ENCODE measurements at places on chromosomes 7 and 10.
A peak's percentile ranks its signal among the peaks of the same experiment; 100 is the strongest.

DNA sequence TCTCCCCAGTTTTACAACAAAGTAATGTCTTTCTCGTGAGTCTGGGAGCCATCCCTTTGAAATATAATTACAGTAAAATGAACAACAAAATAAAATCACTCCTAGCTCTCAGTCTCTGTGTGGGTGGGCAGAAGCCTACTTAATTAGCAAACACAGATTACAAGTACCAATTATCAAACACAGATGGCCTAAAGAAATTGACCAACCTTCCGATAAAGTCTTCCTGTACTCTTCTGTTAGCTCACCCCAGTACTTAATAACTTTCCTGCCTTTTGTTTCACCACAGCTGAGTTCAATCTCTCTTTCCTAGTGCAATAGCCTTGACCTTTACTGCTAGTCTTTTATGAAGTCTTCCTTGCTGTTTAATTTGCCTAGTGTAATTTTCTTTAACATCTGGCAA lies 719.2 kb upstream of the MBL2 start:
- no peak for DNase-seq

GRCh38 chr10:13769946-13770345 lies 183.2 kb downstream of the PRPF18 start:
- no peak for DNase-seq

DNA sequence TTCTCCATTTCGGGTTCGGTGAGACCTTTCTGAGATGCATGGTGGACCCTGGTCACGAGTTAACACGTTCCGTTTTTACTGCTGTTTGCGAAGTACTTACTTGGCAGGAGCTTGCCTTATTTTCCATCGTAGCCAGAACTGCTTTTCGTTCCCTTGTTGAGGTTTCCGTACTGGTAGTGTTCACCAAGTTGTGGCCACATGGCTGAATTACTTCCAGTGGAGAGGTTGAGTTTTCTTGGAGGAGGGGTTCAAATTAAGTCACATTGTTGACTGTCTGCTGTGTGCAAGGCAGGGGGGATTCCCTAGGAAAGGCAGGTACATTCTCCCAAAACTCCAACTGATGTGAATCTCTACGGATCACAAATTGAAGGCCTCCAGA lies 4.0 kb downstream of the MXI1 start:
- no peak for DNase-seq

DNA sequence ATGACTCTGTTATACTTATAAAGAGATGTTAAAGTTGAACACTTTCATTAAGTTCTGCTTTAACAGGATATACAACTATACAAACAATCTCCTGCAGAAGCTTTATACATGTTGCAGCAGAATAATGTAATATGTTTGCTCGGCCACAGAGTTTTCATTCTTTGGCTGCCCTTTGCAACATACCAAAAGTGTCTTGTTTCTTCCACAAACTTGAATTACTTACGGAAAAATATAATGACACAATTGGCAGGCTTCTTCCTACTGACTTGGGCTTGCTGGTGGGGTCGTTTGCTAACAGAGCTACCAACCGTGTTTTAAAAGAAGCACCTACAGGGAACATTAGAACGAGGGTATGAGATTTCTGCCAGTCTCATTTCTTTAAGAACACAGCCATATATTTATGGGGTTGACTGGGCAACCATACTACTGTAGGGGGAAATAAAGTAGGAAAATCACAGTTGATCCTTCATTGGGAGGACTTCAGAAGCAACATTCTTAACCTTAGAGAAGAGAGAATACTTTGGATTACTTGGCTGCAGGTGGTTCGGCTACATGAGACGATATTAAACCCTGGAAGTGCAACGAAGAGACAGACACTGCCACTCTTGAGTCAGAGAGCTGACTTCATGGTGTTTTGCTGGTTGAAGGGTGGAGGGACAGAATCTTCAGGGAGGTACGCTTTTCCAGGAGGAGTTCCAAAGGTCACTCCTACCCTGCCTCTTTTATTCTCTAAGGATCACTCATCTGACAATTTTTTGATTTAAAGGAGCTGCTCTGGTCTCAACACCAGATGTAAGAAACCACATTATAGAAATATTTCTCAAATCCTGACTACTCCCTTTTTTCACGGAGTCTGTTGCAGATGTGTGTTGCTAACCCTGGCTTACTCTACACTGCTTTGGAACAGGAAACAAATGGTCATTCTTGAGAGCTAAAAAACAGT lies 123.9 kb downstream of the SEMA3C start:
- no peak for DNase-seq

- DNase-seq, result no peak
These were observed 701.3 kb upstream of the KCND2 start for GRCh38 chr7:119571666-119572065.

DNA sequence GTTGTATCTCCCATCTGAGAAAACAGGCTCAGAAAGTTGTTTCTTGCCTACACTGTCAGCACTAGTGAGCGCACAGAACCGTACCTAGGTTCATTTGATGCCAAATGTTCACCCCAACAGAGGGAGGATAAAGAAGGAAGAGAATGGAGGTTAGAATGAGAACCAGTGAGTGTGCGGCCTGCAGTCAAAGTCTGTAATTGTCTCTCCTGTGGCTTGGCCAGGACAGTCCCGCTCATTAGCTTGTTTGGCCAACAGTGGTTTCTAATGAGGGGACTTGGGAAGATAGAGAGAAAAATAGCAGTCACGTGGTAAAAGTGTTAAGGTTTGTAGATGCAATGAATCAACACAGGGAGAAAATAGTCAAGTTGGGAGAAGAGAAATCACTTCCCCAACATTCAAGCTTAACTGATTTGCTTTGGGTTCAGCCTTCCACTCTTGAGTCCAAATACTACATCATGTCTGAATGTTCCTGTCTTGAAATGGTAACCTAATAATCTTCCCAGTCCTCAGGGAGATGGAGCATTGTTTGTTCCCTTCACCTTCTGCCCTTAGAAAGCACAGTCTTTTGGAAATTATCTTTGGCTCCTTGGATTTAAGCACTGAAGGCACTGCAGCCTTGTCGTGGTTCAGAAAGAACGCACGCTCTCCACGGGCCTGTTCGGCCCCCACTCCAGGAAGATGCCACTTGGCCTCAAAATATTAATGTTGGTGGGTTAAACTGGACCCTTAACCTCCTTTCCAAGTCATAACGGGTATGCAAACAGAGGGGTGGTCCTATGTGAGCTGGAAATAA lies 360.4 kb upstream of the ZNF32 start:
- no peak for DNase-seq

GRCh38 chr7:80924090-80924489 lies 5.2 kb upstream of the SEMA3C start:
- DNase-seq, result no peak

- DNase-seq, result no peak
These were observed 102.5 kb upstream of the APBB1IP start for GRCh38 chr10:26335574-26336093.

GRCh38 chr7:155746188-155746587 lies 66.1 kb downstream of the SHH start:
- DNase-seq, result no peak

- no peak for DNase-seq
These were observed 98.6 kb downstream of the GRK5 start for GRCh38 chr10:119305860-119306513.

- DNase-seq, result no peak
These were observed 1094.0 kb downstream of the KCNMA1 start for GRCh38 chr10:76543655-76544054.

GRCh38 chr10:114284346-114285071 lies 45.5 kb downstream of the VWA2 start:
- DNase-seq, result no peak

DNA sequence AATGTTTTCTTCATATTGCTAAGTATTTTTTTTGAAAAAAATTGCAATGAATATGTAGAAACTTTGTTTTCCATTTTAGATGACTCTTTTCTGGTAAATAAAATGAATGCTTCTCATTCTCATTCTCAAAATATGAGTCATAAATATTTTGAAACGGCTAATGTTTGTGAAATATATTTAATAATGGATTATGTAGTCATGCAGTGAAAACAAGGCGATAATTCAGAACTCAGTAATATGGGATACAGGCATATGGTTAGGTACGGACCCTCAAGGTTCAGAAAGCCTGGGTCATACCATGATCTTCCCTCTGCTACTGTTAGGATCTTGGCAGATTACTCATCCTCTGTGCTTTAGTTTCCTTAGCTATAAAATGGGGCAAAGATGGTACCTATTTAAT lies 46.2 kb upstream of the SLC39A12 start:
- no peak for DNase-seq

DNA sequence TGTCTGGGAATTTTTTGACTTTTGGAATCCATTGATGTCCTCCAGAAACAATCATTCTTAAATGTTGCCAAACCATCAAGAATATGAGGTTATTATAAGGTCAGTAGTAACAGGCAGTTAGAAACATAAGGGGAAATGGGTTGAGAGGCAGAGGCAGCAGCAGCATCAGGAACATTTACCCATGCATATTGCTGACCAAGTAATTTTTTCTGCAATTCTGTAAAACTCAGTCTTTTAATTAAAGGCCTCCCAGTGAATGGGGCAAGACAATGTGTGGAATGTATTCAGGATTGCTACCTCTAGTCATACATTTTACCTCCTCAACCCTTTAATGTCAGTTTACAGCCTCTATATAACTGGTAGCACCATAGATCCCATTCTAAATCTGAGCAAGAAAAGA lies 66.5 kb upstream of the SKAP2 start:
- DNase-seq, result no peak

DNA sequence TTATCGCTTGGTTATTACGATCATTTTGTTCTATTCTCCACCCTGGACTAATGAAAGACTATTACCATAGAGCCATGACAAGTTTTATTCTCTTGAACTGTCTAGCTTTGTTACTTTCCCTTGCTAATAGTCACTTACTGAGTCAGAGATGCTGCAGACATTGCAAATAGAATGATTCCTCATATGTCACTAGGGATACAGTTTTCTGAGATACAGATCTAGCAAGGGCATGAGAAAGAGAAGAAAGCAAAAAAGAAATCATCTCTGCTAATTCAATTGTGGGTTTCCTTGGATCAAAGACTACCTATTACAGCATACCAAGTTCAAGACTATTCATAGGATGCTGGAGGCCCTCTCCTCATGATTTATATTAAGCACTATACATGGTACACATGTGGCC lies 204.3 kb downstream of the MBL2 start:
- no peak for DNase-seq

DNA sequence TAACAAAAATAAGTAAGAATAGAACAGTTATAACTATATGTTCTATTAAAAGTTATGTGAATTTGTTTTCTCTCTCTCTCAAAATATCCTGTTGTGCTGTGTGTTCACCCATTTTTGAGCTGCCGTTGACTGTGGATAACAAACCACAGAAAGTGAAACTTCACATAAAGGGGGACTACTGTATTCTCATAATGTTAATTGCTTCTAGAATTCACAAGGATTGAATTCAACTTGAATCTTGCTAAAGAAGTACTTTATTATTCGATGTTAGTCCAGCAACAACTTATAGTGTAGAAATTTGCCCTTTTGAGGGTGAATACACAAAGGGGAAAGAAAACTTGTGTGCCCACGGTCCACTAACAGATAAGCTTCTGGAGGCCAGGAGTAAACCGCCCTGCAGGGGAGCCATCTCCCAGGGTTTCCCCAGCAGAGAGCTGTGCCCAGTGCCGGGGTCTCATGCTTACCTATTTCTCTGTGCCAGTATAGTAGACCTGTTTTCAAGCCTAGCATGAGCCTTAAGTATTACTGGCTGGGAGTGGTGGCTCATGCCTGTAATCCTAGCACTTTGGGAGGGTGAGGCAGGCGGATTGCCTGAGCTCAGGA lies 87.1 kb downstream of the KAT6B start:
- no peak for DNase-seq

- DNase-seq, result no peak
These were observed 180.5 kb downstream of the MAGI2 start for GRCh38 chr7:79272938-79273337.

DNA sequence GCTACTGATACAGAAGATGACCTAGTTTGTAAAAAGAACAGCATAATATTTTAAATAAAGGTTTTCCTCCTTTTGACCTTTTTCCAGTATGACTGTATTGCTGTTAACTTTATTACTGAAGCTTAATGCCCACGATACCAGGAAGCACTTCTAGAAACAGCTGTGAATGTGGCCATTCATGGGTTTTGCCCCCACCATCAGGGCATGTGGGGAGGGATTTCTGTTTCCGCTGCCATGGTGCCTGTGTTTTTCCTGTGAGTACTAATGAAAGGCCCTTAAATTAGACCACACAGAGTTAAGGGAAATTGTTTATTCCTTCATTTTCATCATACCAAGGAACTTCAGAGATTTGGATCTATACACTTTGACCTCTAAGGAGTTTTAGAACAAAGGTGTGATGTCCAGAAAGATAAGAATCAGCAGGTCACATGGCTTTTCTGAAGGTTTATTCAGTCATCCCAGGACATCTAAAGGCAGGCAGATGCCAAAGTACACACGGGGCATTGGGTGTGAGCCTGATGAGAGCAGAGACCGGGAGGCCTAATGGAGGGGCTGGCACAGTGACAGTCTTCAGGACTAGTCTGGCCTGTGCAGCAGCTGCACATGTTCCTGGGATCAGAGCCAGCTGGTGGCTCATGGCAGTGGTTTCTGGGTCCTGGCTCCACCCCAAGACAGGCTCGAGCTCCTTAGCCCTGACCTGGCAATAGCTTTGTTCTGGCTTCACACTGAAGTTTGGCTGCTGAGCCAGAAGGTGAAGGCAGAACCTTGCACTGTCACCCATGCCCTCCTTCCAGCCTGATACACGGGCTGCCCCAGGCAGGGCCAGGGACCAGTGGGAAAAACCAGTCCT lies 190.9 kb downstream of the REEP3 start:
- DNase-seq, result no peak

- no peak for DNase-seq
These were observed 129.9 kb downstream of the KBTBD2 start for GRCh38 chr7:32761451-32762205.

- no peak for DNase-seq
These were observed 628 bp downstream of the PARP12 start for GRCh38 chr7:140062118-140062527.

- DNase-seq, result no peak
These were observed 190.9 kb downstream of the VTI1A start for GRCh38 chr10:112637901-112638300.

DNA sequence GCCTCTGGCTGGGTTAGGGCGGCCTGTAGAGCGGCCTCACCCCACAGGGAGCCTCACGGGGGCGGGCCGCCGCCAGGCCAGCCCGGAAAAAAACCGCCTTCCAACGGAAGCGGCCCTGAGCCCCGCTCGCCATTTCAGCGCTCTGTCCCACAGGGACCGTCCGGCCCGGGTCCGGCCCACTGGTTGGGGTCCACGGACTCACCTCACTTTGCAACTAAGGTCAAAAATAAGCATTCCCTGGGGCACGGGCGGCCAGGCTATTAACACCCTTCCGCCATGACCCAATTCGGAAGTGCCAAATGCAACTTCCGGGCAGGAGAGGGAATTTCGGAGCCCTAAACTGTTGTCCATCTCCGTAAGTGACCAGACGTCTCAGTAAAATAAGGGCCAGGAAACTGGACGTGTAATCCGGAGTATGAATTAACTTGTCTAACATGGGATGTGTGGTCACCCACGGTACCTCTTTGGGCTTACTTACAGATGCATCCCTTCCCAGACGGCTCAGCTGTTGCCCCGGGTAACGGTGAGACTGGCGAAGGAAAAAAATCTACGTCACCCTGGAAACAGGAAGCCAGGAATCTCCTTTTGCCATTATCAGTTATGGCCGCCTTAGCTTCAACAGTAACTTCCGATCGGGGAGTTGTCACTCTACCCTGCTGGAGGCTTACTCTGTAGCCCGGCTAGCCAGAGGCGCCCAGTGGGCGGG lies at the start of gene BBIP1:
TSS of gene BBIP1 (minus strand) at position 538 of the 706 bp plus-strand sequence. CDS start 1,023 bp downstream, outside the sequence.
- peak; percentile 96 for DNase-seq
